HAP-1 (cell line): ENCODE measurements at places on chromosomes 6 and 20.

DNA sequence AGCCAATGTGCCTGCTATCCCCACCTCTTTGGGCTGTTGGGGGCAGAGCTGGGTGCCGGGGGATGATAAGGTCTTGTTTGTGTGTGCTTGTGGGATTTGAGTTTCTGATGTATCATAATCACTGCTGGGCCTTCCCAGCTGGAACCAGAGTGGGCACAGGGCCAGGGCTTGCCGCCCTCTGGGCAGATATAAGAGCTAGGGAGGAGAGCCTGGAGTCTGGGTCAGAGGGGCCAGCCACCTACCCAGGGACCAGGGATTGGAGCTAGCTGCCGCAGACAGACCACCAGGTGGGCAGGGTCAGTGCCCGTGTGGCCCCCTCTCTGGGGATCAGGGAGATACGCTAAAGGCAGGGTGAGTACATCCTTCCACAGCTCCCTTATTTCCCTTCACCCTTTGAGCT lies 3.1 kb upstream of the TLDC2 start:
- no peak for DNase-seq

- no peak for DNase-seq
Measured at GRCh38 chr20:34001378-34001777, 7.7 kb downstream of the RALY start.

GRCh38 chr6:43810965-43811732 lies 41.1 kb downstream of the VEGFA start:
- DNase-seq = no peak

DNA sequence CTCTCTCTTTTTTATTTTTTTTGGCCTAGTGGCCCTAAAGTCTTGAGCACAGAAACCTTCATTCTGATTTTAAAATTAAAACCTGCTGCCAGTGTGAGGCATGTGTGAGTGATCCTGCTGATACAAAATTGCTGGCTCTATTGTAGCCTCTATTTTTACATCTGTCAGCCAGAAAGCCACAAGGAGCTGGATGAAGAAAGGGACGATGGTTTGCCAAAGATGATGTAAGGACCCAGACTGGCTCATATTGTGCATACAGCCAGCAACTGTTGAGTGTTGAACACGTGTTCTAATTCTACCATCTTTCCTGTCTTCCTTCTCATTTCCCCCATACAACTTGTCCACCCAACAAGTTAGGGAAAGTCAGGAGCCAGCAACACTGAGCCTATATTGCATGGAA lies 40.8 kb upstream of the ATXN1 start:
- DNase-seq = no peak

DNA sequence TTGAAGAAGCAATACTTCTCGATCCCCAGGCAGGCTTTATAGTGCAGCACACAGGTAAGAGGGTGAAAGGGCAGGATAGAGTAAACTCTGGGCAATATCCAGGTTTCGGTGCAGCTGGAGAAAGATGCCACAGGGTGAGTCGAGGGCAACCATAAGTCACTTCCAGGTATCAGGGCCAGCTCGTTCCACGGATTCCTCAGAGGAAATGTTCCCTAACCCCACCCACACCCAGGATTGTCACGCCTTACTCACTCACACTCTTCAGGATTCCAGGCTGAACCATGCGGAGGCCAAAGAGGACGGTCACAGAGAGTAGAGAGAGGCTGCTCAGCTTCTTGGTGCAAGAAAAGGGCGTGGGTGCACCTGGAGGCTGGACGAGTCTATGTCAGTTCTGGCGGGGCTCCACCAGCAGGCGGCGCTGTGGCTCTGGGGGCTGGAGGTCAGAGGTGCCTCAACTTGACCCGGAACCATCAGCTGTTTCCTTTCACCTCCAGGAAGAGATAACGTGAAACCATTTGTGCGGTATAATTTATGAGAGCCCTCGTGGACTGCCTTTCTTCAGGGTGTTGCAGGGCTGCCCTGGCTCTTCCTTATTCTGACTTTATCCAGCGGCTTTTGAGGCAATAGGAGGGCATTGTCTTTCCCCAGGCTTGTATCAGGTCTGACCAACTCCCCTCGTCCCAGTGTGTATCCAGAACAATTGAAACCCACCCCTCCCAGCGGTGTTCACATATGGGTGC lies 14.5 kb upstream of the WFDC12 start:
- DNase-seq = peak; percentile 5

GRCh38 chr6:15511248-15512125 lies 151.3 kb downstream of the DTNBP1 start:
- no peak for DNase-seq

- peak; percentile 48 for DNase-seq
Measured at GRCh38 chr20:32155017-32155981, 45.8 kb downstream of the TM9SF4 start.

DNA sequence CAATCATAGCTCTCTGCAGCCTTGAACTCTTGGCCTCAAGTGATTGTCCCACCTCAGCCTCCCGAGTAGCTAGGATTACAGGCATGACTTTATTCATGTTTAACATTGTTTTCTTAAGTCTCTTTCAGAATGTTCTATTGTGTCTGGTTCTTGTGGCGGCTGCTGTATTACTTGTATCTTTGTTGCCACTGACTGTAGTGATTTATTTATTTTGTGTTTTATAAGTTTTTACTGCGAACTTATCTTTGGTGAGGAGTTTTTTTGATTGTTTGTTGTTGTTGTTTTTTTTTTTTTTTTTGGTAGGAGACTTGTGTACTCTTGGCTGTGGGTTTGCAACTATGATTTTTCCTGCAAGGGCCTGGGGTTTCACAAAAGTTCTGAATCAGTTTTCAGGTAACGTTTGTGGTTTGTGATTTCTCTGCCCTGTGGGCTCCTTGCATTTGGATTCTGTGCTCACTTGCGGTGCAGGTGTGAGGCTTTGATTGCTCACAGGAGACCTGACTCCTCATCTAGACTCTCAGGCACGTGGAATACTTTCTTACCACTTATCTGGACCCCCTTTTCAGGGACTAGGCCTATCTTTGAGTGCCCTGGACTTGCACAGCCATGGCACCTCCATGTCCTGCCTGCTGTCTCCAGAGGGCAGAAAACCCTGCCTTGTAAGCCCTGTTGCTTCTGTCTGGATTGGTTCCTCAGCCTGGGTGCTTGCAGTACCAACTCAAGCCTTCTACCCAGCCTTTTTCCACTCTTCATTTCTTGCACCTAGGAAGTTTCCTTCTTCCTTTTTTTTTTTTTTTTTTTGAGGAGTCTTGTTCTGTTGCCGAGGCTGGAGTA lies 25.2 kb downstream of the KIF25 start:
- no peak for DNase-seq

DNA sequence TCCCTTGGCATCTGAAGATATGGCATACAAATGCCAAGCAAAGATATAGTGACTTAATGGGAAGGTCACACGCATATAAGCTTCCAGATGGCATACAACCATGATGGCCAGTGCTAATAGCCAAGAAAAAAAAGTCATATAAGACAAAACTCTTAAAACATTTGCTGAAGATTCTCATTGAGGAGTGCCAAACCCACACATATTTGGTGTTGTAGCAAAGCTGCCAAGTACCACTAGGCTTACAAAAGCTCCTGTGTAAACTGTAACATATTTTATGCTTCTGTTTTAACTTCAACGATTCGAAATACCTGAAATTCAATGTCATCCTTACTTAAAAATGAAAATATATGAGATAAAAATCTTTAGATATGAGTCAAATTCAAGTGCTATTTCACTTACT lies 123.0 kb downstream of the HMGCLL1 start:
- DNase-seq = no peak

DNA sequence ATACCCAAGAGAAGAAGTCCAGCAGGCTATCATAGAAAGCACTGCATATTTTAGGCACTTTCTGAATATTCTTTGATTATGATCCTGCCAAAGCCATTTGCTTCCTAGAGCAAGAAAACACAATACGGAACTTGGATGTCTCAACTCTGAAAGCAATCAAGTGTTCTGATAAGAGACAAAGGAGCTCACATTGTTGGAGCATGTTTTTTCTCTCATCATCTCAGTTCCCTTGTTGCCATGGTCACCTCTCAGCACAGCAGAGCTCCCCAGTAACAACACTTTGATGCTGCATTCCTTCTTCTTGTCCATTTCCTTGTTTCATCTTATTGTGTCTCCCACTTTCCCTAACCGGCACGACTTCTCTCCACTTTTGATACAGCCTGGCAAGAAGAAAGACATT lies 168.7 kb upstream of the FUT9 start:
- DNase-seq = no peak

- DNase-seq = no peak
Measured at GRCh38 chr6:118253741-118254140, 294.4 kb upstream of the PLN start.

DNA sequence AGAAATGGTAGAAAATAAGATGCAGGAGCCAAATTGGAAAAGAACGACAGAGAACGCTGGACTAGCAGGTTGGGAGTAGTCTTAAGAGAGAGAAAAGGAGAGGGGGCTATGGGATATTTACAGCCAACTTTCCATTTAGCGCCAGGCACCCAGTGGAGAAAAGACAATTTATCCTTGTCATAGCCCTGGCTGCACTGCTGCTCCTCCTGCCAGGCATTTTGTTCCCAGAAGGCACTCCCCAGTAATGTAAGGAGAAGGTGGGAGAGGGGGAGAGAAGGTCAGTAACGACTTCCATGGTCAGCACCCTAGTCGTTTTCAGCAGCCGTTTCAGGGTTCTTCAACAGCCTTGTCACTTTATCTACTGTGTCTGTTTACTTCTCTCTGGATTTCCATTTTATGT lies 159.0 kb downstream of the TRMT11 start:
- no peak for DNase-seq

GRCh38 chr6:3450888-3451287 lies 6.0 kb downstream of the SLC22A23 start:
- DNase-seq = no peak

- no peak for DNase-seq
Measured at GRCh38 chr6:133609415-133610226, 279.3 kb upstream of the TCF21 start.

DNA sequence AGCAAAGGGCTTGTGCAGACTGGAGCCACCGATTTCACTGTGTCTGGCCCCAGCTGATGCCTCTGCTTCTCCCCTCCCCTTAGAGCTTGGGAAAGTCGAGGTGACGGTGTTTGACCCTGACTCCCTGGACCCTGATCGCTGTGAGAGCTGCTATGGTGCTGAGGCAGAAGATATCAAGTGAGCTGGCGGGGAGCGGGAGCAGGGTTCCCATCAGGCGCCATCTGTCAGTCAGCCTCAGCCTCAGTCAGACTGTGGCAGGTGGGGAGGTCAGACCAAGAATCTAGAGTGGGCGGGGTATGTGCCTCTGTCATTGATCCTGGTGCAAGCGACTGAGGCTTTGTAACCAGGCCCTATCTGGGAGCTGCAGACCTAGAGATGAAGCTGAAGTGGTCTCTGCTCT lies 5.5 kb downstream of the ERGIC3 start:
- DNase-seq = no peak

GRCh38 chr6:55541024-55541423 lies 38.0 kb downstream of the HMGCLL1 start:
- DNase-seq = no peak

DNA sequence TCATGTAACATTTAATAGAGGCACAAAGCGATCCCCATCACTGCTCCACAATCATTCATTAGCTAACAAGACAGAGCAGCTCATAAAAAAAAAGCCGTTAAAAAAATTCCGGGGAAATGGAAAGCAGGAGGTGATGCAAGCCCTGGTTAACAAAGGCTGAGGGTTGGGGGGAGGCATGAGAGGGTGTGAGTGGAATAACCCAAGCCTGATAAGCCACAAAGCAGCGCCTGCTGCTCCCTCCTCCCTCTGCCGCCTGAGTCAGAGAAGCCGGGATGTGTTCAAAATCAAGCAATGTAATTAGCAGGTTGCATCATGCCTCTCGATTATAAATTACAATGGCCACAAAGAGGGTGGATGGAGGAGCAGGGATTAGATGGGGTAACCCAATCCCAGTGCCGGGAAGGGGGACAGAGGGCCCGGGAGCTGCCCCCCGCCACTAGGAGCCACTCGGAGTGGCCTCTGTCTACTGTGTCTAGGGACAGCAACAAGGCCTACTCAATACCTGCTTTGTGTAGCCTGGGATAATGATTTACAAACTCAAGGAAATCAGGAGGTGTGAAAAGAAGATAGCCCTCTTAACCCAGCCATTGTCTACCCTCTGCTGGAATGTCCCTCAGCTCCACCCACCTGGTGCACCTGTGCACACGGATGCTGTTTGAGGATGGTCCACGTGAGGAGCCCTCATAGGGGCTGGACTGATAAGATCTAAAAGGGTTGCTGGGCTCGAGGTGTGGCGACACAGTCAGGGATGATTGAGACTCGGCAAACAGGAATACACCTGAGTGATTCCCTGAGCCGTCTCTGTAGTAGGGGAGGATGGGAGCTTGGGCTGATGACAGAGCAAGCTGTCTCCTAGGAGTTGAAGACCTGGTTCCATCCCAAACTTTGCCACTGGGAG lies 156.9 kb downstream of the VEGFA start:
- peak; percentile 84 for DNase-seq

DNA sequence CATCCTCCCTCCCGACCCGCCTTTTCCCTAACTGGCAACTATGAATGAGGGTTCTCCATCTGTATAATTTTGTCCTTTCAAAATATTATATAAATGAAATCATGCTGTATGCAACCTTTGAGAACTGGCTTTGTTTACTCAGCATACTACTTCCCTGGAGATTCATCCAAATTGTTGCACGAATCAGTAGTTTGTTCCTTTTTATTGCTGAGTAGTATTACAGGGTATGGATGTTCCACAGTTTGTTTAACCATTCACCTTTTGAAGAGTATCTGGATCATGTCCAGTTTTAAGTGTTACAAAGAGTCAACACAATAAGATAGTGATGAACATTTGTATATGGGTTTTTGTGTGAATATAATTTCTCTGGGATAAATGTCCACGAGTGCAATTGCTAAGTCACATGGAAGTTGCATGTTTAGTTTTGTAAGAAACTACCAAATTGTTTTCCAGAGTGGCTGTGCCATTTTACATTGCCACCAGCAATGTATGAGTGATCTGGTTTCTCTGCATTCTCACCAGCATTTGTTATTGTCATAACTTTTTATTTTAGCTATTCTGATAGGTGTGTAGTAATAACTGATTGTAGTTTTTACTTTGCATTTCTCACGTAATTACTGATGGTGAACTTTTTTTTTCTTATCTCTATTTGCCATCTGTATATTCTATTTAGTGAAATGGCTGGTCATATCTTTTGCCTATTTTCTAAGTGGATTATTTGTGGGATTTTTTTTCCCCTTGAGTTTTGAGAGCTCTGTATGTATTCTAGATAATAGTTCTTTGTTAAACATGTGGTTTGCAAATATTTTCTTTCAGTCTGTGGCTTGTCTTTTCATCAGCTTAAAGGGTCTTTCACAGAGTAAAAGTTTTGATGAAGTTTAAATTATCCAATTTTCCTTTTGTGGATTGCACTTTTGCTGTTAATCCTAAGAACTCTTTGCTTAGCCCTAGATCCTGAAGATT lies 14.4 kb upstream of the RNF24 start:
- DNase-seq = peak; percentile 51
